Endodermal cell (in vitro differentiated cells): ENCODE measurements at places on chromosomes 5 and 9. TPM values are rescaled to one million over a fixed set of nuclear protein-coding genes. Genes with fewer than 3 reads are reported as not detected.
A peak's percentile ranks its signal among the peaks of the same experiment; 100 is the strongest.

DNA sequence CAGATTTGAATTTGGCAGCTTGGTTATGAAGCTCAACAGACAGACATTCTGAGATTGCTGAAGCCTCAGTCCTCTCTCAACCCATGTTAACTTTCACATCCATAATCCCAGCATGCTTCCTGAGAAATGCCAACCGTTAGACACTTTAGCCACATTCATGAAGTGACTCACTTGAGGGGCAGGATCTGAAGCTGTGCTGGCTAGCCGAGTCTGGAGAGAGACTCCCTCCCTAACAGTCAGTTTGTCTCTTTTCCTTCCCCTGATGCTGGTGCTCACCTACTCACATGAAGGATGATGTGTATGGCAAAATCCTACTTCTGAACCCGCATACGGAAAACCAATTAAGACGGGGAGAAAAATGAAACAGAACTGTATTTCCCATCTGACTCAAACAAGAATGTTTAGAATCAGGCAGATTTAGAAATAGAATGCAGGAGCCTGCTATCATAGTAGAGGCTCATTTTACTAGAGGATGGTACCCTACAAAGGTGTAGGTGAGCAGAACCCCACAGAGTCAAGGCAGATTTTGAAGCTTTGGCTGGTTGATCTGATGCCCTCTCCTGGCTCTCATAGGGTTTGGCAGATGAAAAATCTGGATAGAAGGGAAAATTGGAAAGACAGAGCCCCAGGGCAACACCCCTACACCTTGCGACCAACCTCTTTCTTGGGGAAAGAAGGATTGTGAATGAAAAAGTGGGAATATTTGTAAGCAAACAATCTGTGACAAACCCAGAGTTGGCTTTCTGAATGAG lies 150.9 kb upstream of the LHFPL2 start:
- H3K4me3 ChIP-seq: no peak overlapping the region
- H3K27ac ChIP-seq: no peak overlapping the region
- no peaks in the 10 kb centered on the region for H3K27me3 ChIP-seq
- DNase-seq: no peak
- no peaks in the 10 kb centered on the region for H3K36me3 ChIP-seq

PARP8 gene
- 19.4 and 23.2 TPM in 2 replicates for total RNA-seq

- H3K36me3 ChIP-seq: no peaks in the 10 kb centered on the region
- H3K4me1 ChIP-seq: peaks cover 3% of the 10 kb centered on the region
- no peak overlapping the region for H3K27ac ChIP-seq
- DNase-seq: no peak
- H3K4me3 ChIP-seq: no peak overlapping the region
These were observed 241.7 kb downstream of the DOCK8 start for GRCh38 chr9:456365-456764.

DNA sequence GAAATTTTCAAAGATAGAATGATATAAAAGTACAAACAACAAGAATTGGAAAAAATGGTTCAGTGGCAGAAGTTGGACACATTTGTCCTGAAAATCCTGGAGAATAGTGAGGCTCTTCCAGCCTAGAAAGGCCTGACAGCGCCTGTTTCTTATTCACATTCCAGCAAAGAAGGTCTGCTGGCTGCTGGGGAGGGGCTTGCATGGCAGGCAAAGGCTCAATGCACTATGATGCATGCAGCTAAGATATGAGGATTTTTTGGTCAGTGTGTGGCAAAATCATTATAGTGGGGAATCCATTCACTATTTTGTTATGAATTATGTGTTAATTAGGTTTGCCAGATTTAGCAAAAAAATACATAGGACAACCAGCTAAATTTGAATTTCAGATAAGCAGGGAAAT lies 243.9 kb upstream of the SLC30A5 start:
- H3K27ac ChIP-seq: no peak overlapping the region
- H3K36me3 ChIP-seq: no peaks in the 10 kb centered on the region
- DNase-seq: no peak
- H3K27me3 ChIP-seq: no peaks in the 10 kb centered on the region
- H3K4me1 ChIP-seq: no peaks in the 10 kb centered on the region

MZB1 gene
- 0.60 to 0.94 TPM (median 0.61 TPM) in 3 replicates for total RNA-seq

ASTN2 gene
- 8.9 and 9.8 TPM in 2 replicates for total RNA-seq

GMCL2 gene
- not detected in 2 replicates for total RNA-seq

DNA sequence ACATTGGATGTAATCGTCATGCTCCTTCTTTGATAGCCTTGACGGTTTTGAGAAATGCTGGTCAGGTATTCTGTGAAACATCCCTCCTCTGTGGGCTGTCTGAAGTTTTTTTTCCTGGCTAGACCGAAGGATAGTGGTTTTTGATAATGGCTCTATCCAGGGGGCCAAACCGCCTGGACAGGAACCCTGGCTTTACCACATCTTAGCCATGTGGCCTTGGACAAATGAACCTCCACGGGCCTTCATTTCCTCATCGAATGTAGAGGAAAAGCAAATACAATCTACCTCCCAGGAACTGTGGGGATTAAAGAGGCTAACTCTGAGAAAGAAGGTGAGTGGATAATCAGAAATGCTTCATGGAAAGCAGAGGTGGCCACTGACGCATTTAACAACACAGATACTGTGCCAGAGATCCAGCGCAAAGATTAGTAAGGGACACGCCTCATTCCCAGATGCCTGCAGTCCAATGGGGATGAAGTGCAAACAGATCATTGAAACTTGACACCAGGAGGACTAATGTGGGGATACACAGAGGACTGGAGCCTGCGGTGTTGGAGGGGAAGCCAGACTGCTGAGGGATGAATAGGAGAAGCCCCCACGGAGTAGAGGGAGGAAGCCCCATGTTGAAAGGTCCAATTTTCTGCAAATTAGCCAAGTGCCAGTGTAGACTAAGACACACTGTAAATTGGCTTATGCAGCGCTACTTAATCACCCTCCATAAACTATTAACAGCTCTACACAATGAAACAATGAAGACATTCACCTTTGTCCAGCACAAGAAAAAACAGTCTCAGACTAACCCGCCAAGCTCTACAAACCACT lies 41.6 kb downstream of the MYO10 start:
- DNase-seq: peak; percentile 62
- H3K36me3 ChIP-seq: peaks cover 8% of the 10 kb centered on the region
- peaks cover 27% of the 10 kb centered on the region for H3K4me1 ChIP-seq
- H3K27ac ChIP-seq: peak overlapping the region; percentile 61
- H3K4me3 ChIP-seq: no peak overlapping the region

SLC34A3 gene
- 0.15 to 0.33 TPM (median 0.17 TPM) in 3 replicates for total RNA-seq

- peaks cover 26% of the 10 kb centered on the region for H3K27me3 ChIP-seq
- H3K4me1 ChIP-seq: peaks cover under 1% of the 10 kb centered on the region
- no peak for DNase-seq
- H3K4me3 ChIP-seq: no peak overlapping the region
These were observed 435.7 kb downstream of the SH3GL2 start for GRCh38 chr9:18014556-18014955.

- no peaks in the 10 kb centered on the region for H3K4me1 ChIP-seq
- no peak overlapping the region for H3K27ac ChIP-seq
- H3K4me3 ChIP-seq: no peak overlapping the region
- DNase-seq: peak; percentile 61
These were observed 203.4 kb downstream of the MCTP1 start for GRCh38 chr5:95081500-95081960.

- H3K36me3 ChIP-seq: no peaks in the 10 kb centered on the region
- DNase-seq: no peak
- H3K4me1 ChIP-seq: peaks cover 2% of the 10 kb centered on the region
- H3K27me3 ChIP-seq: no peaks in the 10 kb centered on the region
- no peak overlapping the region for H3K4me3 ChIP-seq
These were observed 200.0 kb downstream of the ATP10B start for GRCh38 chr5:160651692-160652645.

GRCh38 chr5:50807661-50808060 lies 141.2 kb downstream of the PARP8 start:
- no peaks in the 10 kb centered on the region for H3K27me3 ChIP-seq
- H3K4me1 ChIP-seq: peaks cover 5% of the 10 kb centered on the region
- no peak for DNase-seq
- no peak overlapping the region for H3K4me3 ChIP-seq
- H3K36me3 ChIP-seq: no peaks in the 10 kb centered on the region

GRCh38 chr5:159681661-159682060 lies 234.6 kb upstream of the ADRA1B start:
- no peak overlapping the region for H3K27ac ChIP-seq
- H3K27me3 ChIP-seq: no peaks in the 10 kb centered on the region
- no peaks in the 10 kb centered on the region for H3K4me1 ChIP-seq
- no peak for DNase-seq
- H3K4me3 ChIP-seq: no peak overlapping the region

GRCh38 chr5:150172556-150172955 lies 6.0 kb downstream of the CDX1 start:
- no peak for DNase-seq
- H3K36me3 ChIP-seq: no peaks in the 10 kb centered on the region
- H3K27me3 ChIP-seq: peaks cover 44% of the 10 kb centered on the region
- no peak overlapping the region for H3K4me3 ChIP-seq
- H3K27ac ChIP-seq: no peak overlapping the region

- H3K36me3 ChIP-seq: no peaks in the 10 kb centered on the region
- H3K27ac ChIP-seq: no peak overlapping the region
- peaks cover 7% of the 10 kb centered on the region for H3K4me1 ChIP-seq
- H3K27me3 ChIP-seq: no peaks in the 10 kb centered on the region
- no peak for DNase-seq
These were observed 56.2 kb upstream of the ANXA1 start for GRCh38 chr9:73095425-73095824.

- no peaks in the 10 kb centered on the region for H3K36me3 ChIP-seq
- no peaks in the 10 kb centered on the region for H3K4me1 ChIP-seq
- DNase-seq: no peak
- H3K27ac ChIP-seq: no peak overlapping the region
- H3K27me3 ChIP-seq: no peaks in the 10 kb centered on the region
These were observed 13.2 kb downstream of the TICAM2 start for GRCh38 chr5:115589043-115589442.

- no peak for DNase-seq
- no peak overlapping the region for H3K27ac ChIP-seq
- no peaks in the 10 kb centered on the region for H3K4me1 ChIP-seq
- H3K4me3 ChIP-seq: no peak overlapping the region
These were observed 54.3 kb downstream of the OTULIN start for GRCh38 chr5:14718778-14719177.

UIMC1 gene
- 46.3 to 57.6 TPM (median 46.6 TPM) in 3 replicates for total RNA-seq

IL5 gene
- not detected in 2 replicates for total RNA-seq

MEIKIN gene
- not detected in 2 replicates for total RNA-seq

PCDHA5 gene
- 1.5 and 1.8 TPM in 2 replicates for total RNA-seq

- no peaks in the 10 kb centered on the region for H3K4me1 ChIP-seq
- DNase-seq: no peak
- no peaks in the 10 kb centered on the region for H3K27me3 ChIP-seq
- no peak overlapping the region for H3K27ac ChIP-seq
- H3K4me3 ChIP-seq: no peak overlapping the region
- H3K36me3 ChIP-seq: no peaks in the 10 kb centered on the region
These were observed 296.9 kb downstream of the FAM170A start for GRCh38 chr5:119926301-119926700.
